ENCODE measurements at places on chromosomes 2 and 18.

DNA sequence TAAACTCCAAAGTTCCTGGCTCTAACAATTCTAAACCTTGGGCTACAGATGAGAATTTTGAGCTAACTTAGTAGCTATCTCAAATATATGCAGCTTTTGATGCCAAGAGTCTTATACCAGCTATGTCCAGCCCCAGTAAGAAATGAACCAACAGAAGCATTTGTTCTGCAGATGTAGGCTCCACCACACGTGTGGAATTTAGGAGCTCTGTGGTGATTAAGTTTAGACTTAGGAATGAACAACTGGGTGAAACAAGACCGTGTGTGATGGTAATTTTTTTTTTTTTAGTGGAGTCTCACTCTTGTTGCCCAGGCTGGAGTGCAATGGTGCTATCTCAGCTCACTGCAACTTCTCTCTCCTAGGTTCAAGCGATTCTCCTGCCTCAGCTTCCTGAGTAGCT lies 179.7 kb downstream of the ANKRD30B start:
- no peak for DNase-seq

GRCh38 chr2:8263901-8264300 lies 418.0 kb upstream of the ID2 start:
- no peak for DNase-seq

DNA sequence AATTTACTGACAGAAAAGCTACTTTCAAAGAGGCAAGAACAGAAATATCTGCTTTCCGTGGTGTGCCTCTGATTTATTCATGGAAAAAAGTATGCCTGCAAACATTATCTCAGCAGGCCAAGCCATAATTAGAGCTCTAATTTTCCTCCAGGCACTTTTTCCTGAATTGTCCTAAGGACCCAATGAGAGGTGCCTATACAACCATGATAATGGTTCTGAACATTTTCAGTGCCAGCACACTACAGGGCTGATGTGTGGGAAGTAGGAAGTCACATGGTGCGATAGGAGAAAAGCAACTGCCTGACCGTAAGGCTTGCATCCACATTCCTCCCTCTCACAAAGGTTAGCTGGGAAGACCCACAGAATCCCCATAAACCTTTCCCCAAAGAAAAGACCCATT lies 45.9 kb upstream of the EGR4 start:
- DNase-seq = no peak

- no peak for DNase-seq
Observed at GRCh38 chr18:55290898-55291297, 297.1 kb downstream of the TCF4 start.

DNA sequence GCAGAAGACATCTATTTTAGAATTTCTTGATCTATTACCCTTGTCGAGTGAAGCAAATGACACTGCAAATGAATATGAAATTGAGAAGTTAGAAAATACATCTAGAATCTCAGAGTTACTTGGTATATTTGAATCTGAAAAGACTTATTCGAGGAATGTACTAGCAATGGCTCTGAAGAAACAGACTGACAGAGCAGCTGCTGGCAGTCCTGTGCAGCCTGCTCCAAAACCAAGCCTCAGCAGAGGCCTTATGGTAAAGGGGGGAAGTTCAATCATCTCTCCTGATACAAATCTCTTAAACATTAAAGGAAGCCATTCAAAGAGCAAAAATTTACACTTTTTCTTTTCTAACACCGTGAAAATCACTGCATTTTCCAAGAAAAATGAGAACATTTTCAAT lies 370.4 kb downstream of the XIRP2 start:
- DNase-seq = no peak

- DNase-seq = no peak
Observed at GRCh38 chr2:208618220-208618619, 211.6 kb downstream of the PTH2R start.

GRCh38 chr2:182910965-182911364 lies 44.5 kb upstream of the FRZB start:
- DNase-seq = no peak

DNA sequence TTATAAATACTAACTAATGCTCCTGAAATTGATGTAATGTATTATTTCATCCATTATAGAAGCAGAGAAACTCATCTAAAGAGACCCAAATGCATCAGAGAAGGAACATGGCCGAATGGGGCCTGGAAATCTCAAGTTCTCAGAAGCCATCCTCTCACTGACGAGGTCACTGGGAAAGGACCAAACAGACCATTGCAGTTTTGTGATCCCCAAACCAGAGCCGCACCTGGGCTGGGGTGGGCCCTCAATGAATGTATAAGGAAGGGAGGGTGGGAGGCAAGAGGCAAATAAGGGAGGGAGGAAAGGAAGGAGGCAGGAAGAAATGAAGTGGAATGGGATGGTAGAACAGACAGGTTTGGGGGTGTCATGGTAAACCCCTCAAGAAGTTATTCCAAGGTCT lies 245.3 kb upstream of the ID2 start:
- DNase-seq = no peak

DNA sequence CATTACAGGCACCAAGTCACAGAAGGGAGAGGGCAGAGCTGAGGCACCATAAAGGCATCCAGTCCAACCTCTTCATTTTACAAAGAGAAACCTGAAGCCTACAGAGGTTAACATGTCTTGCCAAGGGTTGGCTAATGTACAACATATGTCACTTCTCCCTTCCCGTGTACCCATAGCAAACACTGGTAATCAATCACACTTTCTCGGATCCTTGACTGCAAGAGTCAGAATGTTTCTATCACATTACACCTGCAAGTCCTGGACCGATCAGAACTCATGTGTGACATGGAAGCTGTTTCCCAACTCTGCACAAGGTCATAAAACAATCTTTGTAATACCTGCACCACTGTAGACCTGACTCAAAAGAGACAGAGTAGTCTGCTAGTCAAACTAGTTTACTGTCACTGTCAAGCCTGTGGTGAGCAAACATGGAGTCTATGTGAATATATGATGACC lies 6.0 kb downstream of the ANKRD44 start:
- no peak for DNase-seq

- no peak for DNase-seq
Observed at GRCh38 chr2:73068147-73068546, 3.4 kb downstream of the SFXN5 start.

- no peak for DNase-seq
Observed at GRCh38 chr2:216406826-216407225, 5.5 kb upstream of the SMARCAL1 start.

- DNase-seq = no peak
Observed at GRCh38 chr2:60446413-60447267, 106.8 kb downstream of the BCL11A start.

DNA sequence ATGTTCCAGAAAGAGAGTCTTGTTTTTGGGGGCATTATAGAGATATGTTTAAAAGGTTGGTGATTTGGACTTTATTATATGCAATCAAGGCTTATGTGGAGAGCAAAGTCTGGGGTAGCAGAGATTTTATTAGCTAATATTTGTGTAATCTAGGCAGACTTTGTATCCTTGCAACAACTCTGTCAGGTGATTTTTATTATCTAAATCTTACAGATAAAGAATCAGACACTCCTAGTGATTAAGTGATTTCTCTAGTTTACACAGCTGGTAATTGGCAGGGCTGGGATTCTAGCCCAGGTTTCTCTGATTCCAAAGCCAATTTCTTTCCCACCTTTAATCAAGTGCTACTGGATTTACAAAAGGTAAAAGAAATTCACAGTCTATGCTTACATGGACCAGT lies 33.3 kb upstream of the NCK2 start:
- DNase-seq = no peak

GRCh38 chr2:169285531-169286235 lies 76.7 kb downstream of the LRP2 start:
- DNase-seq = no peak

DNA sequence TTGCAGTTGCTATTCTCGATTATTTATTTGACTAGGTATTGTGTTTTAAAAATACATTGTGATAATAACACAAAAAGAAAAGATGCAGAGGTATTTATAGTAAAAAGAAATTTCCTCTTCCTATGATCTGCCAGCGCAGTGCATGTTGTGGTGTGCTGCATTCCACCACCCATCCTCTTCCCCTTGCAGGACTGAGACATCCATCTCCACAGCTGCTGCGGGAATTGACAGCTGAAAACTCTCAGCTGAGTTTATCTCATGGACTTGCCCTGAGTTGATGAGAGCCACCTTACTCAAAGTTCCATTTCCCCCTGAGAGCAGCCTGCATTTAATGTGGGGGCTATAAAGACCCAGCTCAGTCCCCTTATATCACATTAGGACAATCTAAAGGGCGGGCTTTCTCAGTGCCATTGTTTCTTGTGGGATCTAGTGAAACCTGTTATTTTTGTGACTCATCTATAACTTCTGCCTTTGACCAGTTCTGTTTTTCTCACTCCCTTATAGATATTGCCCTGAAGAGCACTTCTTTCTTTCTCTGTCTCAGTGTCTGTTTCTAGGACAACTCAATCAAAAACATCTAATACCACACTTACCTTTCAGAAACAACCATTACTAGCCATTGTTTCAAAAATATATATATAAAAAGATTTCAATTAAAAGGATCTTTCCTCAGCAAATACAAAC lies 698.5 kb downstream of the NR4A2 start:
- no peak for DNase-seq

- no peak for DNase-seq
Observed at GRCh38 chr2:135424849-135425248, 106.2 kb downstream of the ZRANB3 start.

DNA sequence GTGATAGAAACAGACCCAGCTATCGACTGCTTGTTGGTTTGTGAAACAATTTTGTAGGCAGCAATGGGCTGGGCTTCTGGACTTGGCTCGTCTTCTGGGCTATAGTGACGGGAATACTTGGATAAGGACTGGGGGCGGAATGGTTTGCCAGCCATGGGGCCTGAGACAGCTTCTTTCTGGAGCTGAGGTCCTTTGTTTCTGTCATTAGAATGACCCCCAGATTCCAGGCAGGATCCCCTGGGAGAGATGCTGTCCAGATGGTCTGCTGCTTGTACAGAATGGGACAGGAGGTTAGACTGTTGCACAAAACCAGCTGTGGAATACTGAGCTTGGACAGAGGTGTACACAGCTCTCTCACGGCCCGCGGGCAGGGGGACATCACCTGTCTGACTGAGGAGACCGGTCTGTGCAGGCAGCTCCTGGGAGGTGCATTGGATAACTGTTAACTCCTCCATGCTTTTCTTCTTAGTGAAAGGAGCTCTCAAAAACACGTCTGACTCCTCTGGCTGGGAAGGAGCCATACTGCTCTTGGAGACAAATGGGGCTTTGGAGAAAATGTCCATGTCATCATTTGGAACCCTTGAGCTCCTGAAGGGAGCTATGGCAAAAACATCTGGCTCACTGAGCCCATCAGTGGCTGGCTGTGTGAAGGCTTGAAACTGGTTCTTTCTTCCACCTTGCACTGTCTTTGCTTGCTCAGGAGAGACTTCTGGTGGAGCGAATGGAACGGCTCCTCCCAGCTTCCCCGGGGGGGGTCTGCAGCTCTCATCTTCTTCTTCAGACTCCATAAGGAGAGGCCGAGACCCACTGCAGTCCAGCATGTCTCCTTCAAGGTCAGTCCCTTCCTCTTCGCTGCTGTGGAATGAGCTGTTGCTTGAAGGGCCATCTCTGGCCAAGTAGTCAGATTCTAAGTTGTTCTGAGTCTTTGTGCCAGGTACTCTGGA lies 28.6 kb upstream of the NFU1 start:
- DNase-seq = no peak

Measured in iPS DF 6.9 (cell line).